Fibroblast of skin of right biceps (primary cell): ENCODE measurements at places on chromosomes 4 and X.

DNA sequence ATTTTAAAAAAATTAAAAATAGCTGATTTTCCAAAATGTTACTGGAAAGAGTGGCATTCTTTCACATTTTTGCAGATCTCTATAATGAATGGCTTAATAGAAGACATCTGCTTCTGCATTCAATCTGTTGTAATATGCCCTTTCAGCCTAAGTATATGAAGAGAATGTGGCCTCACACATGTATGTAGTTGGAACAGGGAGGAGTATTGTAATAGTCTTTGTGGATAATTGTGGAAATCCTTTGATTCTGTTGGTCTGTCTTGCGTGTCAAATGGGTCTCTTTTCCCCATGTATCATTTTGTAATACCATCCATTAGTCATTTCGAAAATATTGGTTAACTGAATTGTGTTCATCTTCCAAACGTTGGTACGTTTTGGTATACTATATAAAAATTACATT, 11.6 kb downstream of the TXLNG start:
- DNase-seq, result peak; percentile 35

- DNase-seq, result peak; percentile 65
Measured at GRCh38 chr4:187390646-187391045, 604.9 kb upstream of the ZFP42 start.

- no peak for DNase-seq
Measured at GRCh38 chr4:114287079-114287696, 307.7 kb upstream of the ARSJ start.

DNA sequence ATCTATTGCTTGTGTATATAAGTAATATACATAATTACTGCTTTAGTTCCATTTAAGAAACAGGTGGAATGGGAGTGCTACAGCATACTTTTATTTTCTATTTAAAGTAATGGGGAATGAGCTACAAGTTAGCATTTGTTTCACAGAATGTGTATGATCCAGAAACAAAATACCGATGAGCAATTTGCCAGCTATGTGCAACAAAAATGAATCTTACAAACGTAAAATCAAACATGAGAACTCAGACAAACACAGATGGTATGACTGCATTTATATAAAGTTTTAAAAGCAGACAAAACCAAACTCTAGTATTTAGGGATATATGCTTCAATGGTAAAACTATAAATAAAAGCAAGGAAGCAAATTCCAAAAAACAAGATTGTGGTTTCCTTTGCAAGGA, 141.7 kb downstream of the PAPSS1 start:
- peak; percentile 10 for DNase-seq

GRCh38 chr4:48093991-48094416, 40.0 kb downstream of the TXK start:
- peak; percentile 42 for DNase-seq

- peak; percentile 82 for DNase-seq
Measured at GRCh38 chr4:22473268-22473667, 42.6 kb downstream of the ADGRA3 start.

DNA sequence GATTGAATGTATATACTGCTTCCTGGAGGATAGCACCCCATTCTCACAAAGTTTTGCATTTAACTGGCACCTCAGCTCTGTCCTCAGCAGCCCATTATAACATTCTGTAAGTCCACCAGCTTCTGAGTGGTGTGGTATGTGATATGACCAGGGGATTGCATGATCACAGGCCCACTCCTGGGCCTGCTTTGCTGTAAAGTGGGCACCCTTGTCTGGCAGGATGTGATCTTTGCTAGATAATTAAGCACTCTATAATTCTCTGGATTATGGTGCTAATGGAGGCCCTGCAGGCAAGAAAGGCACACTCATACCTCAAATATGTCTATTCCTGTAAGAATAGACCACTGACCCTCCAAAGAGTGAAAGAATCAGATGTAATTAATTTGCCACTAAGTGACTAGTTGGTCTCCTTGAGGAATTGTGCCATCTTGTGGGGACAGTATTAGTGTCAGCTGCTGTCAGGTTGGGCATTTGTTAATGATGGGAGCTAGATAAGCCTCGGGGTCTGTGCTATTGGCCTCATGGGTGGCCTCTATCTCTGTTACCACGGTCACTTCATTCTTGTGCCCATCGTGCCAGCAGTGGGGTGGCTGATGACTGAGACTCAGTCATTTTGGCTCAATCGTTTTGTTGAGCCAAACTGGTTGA, 2.2 kb upstream of the CFI start:
- peak; percentile 75 for DNase-seq

DNA sequence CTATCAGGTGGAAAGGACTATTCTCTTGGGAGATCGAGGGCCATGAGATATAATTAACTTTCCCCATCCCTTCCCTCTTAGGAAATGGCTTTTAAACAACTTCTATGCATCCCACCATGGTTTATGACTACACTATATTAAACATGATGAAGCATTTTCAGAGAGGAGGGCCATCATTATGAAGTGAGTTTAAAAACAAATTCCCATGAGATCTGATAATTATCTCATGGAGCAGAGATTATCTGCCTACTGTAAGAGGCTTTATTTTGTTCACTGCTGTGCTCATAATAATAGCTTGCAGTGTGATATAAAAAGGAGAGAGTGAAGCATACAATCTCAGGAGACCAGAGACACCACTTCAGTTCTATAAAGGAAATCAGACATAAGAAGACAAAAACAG, 330.5 kb upstream of the ZFP42 start:
- DNase-seq, result no peak

DNA sequence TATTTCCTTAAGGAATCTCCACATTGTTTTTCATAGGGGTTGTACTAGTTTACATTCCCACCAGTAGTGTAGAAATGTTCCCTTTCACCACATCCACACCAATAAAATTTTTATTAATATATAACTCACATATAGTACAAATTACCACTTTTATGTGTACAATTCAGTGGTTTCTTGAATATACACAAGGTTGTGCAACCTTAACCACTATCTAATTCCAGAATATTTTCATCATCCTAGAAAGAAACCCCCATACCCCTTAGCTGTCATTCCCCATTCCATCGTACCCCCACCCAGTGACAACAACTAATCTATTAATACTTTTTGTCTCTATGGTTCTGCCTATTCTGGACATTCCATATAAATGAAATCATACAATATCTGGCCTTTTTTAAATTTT, 108.3 kb upstream of the USP9X start:
- DNase-seq, result peak; percentile 42

DNA sequence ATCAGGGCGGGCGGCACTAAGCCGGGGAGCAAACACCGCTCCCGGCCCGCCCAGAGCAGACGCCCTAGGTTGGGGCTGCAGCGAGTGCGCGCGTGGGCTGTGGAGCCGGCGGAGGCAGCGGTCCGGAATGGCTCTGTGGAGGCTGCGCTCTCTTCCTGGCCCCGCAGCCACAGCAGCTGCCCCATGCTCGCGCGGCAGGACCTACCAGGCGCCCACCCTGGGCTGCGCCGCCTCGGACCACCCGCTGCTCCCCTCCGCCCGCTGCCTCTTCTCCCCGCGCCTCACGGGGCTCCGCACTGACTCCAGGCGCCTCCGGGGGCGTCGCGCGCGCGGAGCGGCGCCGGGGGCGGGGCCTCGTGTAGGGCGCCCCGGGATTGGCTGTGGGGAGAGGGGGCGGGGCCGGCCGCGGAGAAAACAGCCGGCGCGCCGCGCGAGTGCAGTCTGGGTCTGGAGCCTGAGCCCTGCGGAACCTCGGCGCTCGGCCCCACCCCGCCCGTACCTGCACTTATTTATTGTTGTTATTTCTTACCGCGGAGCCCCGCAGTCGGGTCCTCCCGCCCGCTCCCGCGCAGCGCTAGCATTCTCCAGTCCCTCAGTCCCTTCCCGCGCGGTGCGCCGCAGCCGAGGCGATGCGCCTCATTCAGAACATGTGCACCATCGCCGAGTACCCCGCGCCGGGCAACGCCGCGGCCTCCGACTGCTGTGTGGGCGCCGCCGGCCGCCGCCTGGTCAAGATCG, at the start of gene RASL11B:
TSS of gene RASL11B (plus strand) at position 439 of the 738 bp plus-strand sequence. CDS start at position 630, 191 bp downstream.
- DNase-seq, result peak; percentile 79

GRCh38 chrX:24117258-24117657, 32.3 kb upstream of the ZFX start:
- DNase-seq, result peak; percentile 72

- DNase-seq, result no peak
Measured at GRCh38 chr4:103100691-103101090, 1.1 kb upstream of the BDH2 start.

DNA sequence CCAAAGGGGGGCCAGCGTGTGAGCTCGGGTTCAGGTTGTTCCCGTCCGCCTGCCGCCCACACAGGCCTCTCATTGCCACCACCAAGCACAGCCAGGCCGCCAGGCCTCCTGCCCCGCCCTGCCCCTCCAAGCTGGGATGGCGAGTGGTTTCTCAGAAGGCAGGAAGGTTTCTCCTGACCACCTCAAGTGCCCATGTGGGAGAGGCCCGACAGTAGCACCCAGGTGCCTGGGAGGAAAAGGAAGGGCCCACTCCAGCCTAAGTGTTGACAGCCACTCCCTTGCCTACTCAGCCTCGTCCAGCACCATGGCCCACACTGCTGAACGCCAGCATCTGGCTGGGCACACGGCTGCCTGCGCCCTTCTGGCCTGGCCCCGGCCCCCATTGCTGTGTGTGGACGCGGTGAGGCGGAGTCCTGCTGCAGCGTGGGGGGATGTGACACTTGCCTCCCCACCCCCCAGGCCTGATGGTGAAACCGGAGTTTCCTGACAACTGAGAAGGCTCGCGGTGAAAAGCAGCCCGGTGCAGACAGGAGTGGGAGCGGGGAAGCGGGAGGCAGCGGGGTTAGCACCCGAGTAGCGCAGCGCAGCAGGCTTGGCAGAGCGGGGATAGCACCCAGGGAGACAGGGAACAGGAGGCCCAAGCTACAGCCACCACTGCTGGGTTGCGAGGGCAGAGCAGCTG, 19.2 kb downstream of the FLNA start:
- no peak for DNase-seq

DNA sequence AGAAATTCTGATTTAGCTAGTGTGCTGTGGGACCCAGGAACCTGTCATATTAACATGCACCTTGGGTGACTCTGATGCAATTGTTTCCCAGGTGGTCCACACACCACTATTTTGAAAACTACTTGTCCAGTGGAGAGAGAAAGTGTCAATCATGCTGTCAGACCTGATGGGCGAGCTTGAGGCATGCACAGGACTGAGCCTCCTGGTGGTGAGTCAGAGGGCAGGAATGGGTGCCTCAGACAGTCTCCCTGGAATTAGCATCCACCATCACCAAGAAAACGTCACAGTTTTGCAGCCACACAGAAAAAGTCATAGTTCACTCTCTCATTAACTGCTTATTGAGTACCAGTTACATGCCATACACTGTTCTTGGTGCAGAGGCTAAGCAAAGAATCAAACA, 181.8 kb upstream of the MAOA start:
- DNase-seq, result no peak

DNA sequence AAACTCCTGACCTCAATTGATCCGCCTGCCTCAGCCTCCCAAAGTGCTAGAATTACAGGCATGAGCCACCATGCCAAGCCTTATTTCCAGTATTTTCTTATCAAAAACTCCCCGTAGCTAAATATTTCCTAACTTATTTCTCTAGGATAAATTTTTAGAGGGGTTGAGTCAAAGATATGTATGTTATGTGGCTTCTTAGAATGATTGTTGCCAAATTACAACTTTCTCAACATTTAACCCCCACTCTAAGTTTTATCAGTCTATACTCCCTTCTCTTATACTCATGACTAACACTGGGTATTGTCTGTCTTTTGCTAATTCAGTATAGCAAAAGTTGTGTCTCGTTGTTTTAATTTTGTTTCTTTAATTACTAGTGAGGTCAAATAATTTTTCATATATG, 187.7 kb upstream of the LNX1 start:
- DNase-seq, result peak; percentile 49

DNA sequence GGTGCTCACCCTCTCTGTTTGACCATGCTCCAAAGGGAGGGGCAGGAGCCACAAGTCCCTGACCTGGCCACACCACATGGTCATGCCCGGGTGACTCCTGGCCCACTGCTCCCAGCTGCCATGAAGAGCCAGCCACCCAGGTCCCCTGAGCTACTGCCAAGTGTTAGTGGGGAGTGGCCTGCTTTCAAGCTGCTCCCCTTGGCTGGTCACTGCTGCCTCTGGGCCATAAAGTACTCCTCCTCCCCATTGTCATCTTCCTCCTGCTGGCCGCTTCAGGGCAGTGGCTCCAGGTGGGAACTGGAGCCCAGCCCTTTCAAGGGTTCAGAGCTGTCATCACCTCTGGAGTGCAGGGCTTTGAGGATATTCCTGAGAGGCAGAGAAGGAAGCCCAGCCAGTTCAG, 27.3 kb upstream of the RBBP7 start:
- no peak for DNase-seq

GRCh38 chr4:161767116-161767515, 396.7 kb downstream of the FSTL5 start:
- peak; percentile 73 for DNase-seq

GRCh38 chr4:36269101-36269500, 12.3 kb upstream of the DTHD1 start:
- DNase-seq, result no peak

GRCh38 chr4:123802082-123802645, 405.6 kb downstream of the SPRY1 start:
- no peak for DNase-seq

DNA sequence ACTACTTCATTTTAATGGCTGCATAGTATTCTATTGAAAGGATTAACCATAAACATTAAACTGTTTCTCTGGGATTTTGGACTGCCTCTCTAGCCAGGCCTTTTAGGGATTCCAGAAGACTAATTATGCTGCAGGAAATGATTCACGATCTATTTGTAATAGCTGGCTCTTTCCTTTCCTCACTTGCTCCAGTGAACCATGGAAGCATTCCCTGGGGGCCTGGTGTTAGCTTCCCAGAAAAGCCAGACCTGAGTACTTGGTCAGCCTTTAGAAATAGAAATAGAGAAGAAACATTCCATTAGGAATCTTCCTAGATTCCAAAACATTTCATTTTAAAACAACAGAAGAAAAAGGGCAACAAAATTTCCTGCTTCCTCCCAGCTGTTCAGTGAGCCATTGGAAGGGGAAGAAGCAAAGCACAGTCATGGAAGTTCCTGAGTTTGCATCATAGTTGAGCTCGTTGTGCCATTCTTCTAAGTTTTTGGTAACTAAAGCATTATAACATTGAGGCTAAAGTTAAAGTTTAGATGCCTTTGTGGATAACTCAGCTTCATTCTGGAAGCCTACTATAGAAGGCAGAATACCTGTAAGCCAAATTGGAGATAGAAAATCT, 83.5 kb downstream of the NPNT start:
- DNase-seq, result peak; percentile 92

GRCh38 chrX:43976205-43976604, 3.0 kb upstream of the NDP start:
- DNase-seq, result no peak

GRCh38 chr4:41132055-41132683, 82.2 kb downstream of the APBB2 start:
- DNase-seq, result no peak
